Skin of body (tissue), 3 donors: ENCODE measurements at places on chromosomes 11 and 22.
A peak's percentile ranks its signal among the peaks of the same experiment; 100 is the strongest.

- no peak for DNase-seq
These were observed 36.7 kb upstream of the B3GNT6 start for GRCh38 chr11:76997512-76997911.

DNA sequence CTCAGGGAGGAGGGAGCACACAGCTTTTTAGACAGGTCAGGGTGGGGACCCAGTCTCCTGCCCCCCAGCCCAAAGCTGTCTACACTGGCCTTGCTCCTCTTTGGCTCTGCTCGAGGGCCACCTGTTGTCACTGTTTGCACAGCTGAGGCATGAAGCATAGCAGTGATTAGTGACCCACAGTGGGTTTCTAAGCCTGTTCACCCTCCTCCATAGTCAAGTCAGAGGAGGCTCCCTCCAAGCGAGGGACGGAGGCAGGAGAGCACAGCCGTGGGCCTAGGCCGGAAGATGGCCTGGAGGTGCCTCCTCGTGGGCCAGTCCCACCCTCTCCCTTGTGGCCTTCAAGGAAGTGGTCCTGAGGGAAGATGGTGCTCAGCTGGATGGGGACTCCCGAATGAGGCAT, 241.1 kb downstream of the GRIK4 start:
- no peak for DNase-seq

GRCh38 chr11:107752949-107753822, 41.3 kb upstream of the SLN start:
- no peak for DNase-seq

DNA sequence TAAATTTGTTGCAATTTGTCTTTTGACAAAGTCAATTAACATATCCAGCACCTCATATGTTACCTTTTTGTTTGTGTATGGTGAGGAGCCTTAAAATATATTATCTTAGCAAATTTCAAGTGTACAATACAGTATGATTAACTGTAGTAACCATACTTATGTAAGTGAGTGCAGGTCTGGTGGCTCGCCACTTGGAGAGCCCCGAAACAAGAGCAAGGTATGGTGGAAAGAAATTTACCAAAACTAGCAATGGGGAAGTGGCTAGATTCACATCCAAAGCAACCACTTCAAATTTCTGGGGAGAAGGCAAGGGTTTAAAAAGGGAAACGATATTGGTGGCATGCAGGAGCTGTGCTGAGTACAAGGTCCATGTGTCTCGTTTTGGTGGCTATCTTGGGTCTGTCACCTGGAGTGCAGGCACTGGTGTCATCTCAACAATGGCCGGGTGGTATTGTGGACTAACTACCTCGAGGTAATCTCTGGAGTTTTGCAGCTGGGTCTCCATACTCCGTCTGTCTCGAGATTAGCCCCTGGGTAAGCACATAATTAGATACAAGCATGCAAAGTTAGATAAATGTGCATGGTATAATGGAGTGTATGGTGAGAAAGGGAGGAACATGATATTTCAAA, 8.2 kb upstream of the FNBP4 start:
- DNase-seq = no peak

DNA sequence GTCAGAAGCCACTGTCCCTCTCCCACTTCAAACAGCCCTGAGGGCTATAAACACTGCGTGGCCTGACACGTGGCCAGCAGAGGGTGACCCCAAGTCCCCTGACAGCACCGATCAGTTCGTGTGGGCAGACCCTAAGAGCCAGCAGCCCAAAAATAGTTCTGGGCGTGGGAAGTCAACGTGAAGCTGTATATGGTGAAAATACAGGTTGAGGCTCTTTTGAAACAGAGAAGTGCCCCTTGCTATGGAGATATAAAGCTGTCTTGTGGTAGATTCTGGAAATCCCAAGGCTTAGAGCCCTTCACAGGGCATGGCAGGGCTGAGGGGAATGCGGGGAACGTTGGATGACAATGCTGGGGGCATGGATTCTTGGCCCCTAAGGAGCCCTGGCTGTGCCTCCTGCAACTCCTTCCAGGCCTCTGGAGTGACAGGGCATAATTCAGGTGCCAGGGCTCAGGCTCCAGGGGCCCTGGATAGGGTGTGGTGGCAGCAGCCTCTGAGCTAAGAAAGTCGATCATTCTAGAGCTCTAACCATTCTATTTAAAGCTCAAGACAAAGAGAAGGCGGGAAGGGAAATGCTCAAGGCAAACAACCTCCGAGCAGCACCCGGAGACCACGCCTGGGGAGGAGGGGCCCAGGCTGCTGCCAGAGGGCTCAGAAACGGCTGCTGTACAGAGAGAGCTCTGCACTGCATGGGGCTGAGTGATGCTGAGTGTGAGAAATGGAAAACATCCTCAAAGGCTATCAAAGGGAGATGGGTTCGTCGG, 60.4 kb upstream of the CD5 start:
- DNase-seq = peak; percentile 29

DNA sequence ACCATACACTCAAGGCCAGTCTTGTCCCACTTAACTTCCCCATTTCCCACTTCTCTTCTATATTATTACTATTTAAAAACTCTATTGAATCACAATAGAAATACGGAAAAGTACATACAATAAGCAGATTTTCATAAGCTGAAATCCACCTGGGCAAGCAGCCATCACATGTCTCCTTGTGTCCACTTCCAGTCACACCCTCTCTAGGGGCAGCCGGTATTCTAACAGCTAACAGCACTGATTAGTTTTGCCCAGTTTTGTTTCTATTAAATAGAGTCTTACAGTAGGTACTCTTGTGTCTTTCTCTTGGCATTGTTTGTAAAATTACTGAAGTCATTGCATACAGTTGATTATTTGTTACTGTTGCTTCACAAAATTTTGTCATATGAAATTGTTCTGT, 37.8 kb downstream of the PPP6R3 start:
- no peak for DNase-seq

DNA sequence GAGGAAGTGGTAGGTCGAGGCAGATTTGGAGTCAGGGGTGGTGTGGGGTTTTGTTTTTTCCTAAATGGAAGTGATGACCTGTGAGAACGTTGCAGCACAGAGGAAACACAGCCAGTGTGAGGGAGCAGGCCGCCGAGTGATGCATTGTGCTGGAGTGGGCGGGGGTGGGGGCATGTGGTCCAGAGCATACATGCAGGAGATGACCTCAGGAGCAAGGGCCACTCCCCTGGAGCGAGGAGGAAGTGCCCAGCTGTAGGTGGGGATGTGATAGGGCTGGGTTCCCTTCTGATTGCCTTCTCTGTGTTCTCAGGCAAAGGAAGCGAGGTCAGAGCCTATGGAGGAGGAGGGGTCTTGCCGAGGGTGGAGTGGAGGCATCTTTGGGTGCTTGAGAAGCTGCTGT, 81.4 kb downstream of the PPP6R3 start:
- no peak for DNase-seq

DNA sequence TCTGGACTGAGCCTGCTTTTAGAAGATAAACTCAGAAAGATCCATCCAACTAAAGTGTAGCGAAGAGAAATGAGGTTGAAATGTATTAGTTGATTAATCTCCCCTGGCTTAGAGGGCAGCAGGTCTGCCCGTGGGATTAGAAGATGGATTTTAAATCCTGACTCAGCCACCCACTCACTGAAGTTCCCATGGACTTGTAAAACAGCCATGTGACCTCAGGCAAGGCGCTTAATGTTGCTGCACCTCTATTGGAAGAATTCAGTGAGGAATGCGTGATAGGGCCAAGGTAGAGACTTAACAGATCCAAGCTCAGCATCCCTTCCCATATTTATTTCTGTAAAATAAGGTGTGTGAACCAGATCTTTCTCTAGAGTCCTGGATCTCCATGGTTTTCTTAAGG, 45.1 kb upstream of the ELF5 start:
- no peak for DNase-seq

GRCh38 chr11:10247011-10247410, 47.0 kb downstream of the SBF2 start:
- no peak for DNase-seq

- no peak for DNase-seq
These were observed 12.9 kb downstream of the STARD10 start for GRCh38 chr11:72781063-72781312.

DNA sequence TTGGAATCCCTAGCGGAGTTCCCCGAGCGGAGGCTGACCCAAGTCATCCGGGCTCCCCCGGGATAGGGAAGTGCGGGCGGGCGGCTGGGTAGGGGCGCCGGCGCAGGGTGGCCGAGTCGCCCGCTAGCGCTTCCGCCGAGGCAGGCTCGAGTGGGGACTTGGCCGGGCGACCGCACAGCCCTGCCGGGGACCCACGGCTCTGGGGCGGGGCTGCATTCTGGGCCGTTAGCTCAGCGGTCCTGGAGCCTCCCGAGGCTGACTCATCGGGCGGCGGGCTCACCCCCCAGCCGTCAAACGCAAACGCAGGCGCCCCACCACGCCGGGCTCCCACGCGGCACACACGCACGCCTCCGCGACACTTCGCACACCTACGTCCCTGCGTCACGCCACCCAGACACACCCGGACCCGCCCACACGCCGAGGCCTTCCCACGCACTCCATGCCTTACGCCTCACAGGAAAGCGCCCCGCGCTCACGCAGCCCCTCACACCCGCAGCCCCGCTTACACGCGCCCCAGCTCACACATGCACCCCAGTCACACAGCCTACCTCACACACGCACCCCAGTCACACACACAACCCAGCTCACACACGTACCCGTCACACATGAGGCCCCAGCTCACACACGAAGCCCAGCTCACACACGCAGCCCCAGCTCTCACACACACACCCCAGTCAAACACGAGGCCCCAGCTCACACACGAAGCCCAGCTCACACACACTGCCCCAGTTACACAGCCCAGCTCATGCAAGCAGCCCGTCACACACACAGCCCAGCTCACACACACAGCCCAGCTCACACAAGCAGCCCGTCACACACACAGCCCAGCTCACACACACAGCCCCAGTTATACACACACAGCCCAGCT, 1.2 kb downstream of the PHLDB1 start:
- peak; percentile 30 for DNase-seq

DNA sequence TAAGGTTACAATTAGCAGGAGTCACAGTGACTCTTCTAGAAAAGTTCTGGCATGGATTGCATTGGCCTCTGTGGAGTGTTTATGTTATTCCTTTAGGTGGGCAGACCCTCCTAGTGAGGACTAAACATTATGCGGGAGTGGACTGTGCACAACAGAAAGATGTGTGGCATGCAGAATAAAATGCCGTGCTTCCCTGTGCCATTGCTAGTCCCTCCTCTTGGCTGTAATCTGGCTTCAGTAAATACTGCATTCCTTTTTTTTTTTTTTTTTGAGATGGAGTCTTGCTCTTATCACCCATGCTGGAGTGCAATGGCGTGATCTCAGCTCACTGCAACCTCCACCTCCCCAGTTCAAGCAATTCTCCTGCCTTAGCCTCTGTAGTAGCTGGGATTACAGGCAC, 45.0 kb downstream of the SLC5A1 start:
- no peak for DNase-seq

DNA sequence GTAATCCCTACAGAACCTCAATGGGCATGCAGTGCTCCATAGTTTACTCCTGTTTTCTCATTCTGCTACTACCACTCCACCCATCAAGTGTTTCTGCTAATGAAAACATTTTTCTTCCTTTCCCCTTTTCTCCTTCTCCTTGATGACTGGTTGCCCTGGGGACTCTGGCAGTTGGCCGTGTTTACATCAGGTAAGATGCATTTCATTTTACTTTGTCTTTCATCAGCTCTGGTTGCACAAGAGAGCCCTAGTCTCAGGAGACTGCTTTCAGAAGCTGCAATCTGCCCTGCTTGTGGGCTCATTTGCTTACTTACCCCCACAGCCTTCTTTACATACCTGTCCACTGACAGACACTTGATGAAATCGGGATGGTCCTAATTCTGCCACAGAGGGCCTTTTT, 19.6 kb upstream of the LIMK2 start:
- DNase-seq = no peak

GRCh38 chr11:30333405-30333804, 10.5 kb downstream of the ARL14EP start:
- no peak for DNase-seq

- DNase-seq = no peak
These were observed 1.2 kb downstream of the EIF4ENIF1 start for GRCh38 chr22:31488346-31488883.

DNA sequence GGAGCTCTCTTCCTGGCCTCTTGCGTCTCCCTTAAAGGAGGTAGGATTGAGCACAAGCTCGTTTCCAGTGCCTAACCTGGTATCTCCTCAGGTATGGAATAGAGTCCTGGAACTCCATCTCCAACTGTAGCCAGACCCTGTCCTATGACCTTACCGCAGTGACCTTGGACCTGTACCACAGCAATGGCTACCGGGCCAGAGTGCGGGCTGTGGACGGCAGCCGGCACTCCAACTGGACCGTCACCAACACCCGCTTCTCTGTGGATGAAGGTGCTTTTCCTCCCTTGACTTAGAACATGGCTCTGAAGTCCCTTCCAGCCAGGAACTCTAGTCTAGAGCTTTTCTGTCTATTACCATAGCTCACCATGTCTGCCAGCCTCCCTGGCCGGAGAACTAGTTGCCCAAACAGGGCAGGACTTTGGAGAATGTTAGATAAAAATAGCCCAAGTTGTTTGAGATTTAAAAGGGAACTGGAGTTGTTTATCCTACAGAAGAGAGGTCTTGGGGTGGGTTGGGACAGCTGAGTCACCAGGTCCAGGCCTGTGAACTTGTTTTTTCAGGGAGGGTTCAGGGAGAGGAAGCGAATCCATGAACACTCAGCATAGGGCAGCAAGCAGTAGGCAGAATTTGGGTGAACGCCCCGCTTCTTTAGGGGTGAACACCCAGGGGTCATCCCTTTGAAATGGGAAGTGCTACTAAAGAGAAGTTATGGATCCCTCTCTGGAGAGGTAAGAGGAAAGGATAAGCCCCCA, 3.3 kb downstream of the IL10RA start:
- DNase-seq = no peak

- DNase-seq = no peak
These were observed 56.5 kb upstream of the ARHGAP32 start for GRCh38 chr11:129248618-129249017.

DNA sequence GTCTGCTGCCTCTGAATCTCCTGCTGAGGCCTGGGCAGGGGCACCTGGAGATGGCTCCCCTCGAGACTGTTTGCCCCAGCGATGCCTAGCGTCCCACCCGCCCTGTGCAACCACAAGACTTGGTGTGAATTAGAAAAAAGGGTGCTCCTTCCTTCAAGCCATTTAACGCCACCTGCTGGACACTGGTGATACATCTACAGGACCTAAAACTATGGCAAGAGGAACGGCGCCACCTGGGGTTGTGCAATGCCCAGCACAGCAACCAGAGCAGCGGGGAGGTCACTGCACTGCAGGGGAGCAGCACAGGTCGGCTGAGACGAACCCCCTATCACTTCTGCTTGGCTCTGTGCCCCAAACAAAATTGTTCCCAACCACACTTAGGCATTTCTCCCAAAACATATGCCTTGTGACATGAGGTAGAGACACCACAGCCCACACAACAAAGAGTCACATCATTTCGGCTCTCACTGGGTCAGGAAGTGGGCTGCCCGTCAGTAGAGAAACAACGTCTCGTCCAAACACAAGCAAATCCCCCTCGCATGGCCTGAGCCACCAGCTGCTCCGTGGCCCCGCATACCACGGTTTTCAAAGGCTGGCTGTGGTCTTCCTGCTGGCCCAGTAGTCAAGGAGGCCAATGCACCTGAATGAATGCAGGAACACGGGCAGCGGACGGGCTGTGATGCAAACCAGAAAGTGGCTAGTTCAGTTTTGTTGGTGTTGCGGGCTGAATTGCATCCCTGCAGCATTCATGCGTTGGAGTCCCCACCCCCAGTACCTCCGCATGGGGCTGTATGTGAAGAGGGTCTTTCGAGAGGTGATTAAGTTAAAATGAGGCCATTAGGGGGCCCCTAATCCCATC, 171.9 kb downstream of the SHANK2 start:
- DNase-seq = peak; percentile 39

- DNase-seq = no peak
These were observed 3.7 kb upstream of the OR5AR1 start for GRCh38 chr11:56659755-56660154.

- no peak for DNase-seq
These were observed 42.4 kb downstream of the LIF start for GRCh38 chr22:30204015-30204741.
